CD4-positive, alpha-beta T cell treated with Interleukin-15 for 1 hour (primary cell): ENCODE measurements at places on chromosomes 1 and 21.

DNA sequence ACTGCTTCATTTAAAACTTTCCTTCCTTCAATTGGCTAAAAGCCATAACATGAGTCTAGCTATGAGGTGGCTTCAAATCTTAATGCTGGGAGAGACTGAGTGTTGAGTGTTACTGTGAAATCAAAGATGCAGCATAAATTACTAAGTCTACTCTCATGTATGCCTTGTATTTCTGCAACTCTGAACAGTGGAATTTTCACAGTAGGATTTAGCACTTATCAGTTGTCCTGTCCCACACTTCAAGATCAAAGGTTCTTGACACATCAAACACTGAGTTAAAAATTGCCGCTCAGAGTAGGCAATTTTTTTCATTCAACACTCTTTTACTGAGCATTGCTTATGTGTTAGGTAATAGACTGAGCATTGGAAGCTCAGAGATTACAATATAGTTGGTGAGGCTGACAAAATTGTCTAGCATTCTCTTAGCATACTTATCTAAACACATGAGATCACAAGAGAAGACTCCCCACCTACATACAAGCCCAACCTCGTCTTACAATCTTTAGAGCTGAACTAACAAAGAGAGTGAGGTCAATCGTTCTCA is 56.4 kb upstream of the ADORA3 start:
- DNase-seq, result no peak

DNA sequence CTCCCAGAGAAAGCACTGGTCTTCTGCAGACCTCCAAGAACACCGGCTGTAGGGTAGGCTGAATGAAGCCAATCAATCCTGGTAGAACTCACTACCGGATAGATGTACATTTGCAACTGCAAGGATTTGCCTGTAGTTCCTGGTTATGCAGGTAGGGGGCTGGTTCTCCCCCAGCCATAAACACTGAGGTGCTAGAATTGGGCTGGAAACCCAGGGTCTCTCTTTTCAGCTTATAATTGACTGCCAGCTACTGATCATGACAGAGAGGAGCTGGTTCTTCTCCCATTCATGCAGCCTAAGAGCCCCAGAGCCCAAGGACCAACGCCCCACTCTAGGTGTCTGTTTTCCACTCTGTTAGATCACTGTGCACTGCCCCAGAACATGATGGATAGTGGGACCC is 21.5 kb upstream of the MTARC2 start:
- DNase-seq, result no peak

DNA sequence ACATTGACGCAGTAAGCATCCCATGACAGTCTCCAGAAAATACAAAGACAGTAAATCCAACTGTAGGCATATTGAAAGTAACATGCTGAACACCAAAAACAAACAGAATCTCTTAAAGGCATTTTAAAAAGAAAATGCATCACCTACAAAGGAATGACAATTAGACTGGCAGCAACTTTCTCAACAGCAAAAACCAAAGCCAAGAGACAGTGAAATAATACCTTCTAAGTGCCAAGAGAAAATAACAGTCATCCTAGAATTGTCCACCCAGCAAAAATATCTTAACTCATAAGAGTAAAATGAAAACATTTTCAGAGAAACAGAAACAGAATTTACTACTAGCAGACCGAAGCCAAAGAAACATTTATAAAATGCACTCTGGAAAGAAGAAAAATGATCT is 20.0 kb downstream of the CCDC185 start:
- no peak for DNase-seq

DNA sequence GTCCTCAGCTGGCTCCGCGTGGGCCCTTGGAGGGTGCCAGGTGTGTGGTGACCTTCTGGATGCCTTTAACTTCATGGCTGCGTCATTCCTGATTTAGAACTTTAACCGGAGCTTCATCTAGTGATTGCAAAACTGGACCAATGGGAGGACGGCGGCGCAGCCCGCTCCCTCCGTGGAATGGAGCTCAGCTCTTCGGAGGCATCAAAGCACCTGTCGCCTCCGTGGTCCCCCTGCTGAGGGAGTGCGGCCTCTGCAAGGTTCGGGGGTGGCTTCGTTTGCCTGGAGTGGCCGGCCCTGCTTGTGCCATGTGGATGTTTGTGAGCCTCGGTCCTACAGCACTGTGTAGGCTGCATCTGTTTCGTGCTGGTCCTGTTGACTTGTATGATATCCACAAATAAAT is 14.2 kb downstream of the CSTB start:
- DNase-seq, result no peak

- no peak for DNase-seq
Observed at GRCh38 chr21:35988416-35989137, 71.7 kb downstream of the SETD4 start.

DNA sequence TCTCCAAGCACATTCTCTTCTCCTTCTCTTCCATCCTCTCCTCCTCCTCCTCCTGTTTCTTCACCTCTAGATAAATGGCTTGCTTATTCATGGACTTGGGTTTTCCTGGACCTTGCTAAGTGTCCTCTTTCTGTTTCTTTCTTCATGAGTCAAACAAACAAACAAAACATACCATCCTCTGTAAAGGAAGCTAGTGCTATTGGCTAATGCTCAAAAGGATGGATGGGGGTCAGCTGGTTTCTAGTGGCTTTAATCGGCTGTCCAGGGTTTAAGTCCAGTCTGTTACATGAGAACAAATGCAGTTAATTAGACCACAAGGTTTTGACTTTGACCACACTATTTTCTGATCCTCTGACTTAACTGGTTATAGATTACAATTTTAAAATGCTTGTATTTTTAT is 83.8 kb upstream of the TSPAN2 start:
- no peak for DNase-seq

GRCh38 chr1:42152907-42153600 is at the start of gene GUCA2B:
TSS of gene GUCA2B (plus strand) at chr1:42153410. CDS start at chr1:42153451, 41 bp downstream.
- DNase-seq, result no peak

DNA sequence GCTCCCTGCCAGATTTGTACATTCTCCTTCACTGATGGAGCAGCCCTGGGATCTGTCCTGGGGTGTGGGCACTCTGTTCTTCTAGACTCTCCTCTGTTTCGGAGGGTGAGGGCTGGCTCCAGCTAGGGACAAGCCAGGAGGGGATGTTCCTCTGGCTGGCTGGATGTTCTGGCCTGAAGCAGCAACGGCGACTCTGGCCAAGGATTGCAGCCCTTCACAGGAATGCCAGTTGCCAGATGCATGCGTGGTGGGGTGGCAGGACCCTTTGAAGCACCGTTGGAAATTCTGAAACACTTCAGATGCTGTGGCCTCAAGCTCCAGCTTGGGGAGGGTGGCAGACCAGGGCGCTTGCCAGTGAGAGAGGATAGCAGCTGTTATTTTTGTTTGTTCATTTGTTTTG is 210.9 kb downstream of the TRABD2B start:
- DNase-seq, result no peak

GRCh38 chr1:30450148-30450817 is 273.1 kb downstream of the MATN1 start:
- DNase-seq, result no peak

DNA sequence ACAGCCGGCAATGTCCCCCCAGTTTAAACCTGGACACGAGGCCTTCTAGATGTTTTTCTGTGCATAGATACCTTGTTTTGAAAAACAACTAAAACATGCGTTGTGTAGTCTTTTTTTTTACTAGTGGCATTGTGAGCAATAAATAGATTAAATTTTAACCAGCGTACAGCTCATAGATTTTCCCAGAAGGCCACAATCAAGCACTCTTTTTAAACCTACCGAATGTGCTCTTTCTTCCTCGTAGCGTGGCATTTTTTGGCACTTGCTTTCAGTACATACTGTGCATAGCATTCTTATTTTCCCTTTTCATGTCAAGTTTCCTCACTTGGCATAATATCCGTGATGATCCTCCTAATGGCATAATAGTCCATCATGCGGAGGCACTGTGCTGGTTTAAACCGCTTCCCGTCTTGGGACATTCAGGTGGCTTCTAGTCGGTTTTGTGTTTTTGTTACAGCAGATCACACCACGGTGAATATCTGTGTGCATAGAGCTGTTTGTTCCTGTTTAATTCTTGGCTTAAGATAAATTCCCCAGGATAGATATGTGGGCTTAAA is 95.3 kb downstream of the PDE9A start:
- no peak for DNase-seq
